NCI-H1092 (cell line): ENCODE measurements at places on chromosomes 5 and 9.

DNA sequence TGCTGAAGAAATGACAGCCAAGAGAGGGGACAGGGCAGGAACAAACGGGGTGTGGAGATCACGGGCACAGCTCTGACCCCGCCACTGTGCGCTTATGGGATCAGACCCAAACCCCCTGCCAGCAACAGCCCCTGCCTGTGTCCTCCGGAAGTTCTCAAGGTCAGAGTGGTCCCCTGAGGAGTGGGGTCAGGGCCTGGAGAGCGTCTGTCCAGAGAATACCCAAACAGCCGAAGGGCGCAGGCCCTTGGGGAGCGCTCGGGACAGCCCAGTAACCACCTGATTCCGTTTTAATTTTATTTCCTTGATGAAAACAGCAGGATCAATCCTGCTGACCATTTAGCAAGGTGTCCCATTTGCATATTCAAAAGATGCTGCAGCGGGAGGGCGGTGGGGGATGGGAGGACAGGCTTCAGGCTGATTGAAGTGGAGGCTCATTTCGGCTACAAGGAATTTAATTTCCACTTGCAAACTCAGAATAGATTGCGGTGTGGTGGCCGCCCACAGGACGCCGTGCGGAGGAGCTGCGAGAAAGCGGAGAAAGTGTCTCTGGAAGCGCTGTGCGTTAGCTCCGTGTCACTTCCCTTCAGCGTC lies 32.6 kb upstream of the TMEM250 start:
- no peak for DNase-seq

DNA sequence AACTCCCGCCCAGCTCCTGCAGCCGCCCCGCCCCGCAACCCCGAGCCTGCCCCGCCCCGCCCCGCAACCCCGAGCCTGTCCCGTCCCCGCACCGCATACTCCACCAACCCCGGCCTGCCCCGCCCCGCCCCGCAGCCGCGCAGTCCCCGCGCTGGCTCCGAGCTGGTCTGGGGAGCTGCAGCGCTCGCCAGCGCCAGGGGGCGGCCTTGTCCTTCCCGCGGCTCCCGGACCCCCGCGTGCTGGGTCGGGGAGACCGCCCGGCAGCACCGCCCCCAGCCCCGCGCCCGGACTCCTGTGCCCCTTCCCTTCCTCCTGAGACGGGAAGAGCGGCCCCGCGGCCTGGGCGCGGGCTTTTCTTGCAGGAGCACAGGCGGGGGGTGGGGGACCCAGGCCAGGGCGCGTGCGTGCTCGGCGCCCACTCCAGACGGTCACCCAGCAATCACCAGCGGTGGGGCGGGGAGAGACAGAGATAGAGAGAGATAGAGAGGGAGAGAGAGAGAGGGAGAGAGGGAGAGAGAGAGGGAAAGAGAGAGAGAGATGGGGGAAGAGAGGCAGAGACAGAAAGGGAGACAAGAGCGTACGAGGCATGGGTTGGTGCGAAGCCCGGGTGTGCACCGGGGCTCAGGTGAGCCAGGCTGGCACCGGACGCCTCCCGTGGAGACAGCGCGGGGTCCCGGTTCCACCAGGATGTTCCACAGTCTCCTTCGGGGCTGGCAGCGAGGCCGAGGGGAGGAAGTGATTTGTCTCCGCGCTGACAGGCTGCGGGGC lies 14.7 kb upstream of the TMEM250 start:
- peak; percentile 20 for DNase-seq

DNA sequence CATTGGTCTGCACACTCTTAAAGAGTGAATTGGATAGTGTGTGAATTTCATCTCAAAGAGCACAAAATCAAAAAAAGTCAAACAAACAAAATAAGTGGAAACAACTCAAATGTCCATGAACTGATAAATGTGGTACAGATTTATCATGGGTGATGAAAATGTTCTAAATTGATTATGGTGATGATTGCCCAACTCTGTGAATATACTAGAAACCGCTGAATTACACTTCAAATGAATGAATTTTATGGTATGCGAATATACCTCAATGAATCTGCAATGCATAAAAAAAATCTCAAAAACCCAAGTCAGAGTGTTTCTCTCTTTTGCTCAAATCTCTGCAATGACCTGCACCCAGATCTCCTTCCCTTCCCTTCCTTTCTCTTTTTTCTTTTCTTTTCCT lies 64.0 kb downstream of the PRRC1 start:
- DNase-seq, result no peak

DNA sequence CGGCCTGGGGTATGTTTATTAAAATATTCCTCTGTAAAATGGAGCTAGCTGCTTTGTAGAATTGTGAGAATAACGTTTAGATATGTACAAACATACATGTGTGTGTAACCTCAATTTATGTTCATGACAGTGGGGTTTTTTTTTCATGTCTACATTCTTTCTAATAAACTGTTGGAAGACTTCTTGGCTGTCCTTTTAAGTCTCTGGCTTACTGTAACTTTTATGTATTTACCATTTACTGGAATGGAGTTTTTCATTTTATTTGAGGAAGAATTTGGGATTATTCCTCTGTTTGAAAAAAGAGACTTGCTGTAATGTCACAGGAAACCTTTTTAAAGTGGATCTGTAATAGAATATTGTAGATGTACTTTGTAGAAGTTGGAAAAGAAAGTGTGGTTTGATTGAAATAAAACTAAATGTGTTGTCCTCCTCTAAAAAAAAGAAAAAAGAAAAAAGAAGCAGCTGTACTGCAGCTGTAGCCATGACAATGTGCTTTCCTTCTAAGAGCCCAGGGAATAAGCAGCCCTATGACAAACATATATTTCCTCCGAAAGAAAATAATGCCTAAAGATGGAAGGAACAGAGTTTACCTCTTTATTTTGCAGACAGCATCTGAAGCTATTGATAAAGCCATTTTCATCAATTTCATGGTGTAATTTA lies 71.2 kb upstream of the FREM1 start:
- DNase-seq, result no peak

- DNase-seq, result no peak
These were observed 220.7 kb upstream of the WWC1 start for GRCh38 chr5:168070761-168071160.

DNA sequence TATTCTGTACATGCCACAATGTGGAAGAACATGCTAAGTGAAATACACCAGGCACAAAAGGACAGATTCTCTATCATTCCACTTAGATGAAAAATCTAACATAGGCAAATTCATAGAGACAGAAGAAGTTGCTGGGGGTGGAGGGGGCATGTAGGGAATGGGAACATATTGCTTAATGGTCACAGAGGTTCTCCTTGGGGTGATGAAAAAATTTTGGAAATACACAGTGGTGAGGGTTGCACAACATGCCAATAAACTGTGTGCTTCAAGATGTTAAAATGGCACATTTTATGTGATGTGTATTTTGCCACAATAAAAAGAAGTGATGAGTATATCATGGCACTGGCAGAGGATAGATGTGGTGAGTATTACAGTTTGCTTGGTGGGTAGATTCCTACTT lies 111.9 kb downstream of the SUSD1 start:
- no peak for DNase-seq

- no peak for DNase-seq
These were observed 8.0 kb downstream of the NR5A1 start for GRCh38 chr9:124499216-124499615.

GRCh38 chr5:132180134-132180745 lies 47.4 kb downstream of the P4HA2 start:
- no peak for DNase-seq

- no peak for DNase-seq
These were observed 4.8 kb downstream of the PLK2 start for GRCh38 chr5:58455066-58455465.

- no peak for DNase-seq
These were observed 37.8 kb downstream of the BHMT start for GRCh38 chr5:79149433-79149832.

- DNase-seq, result no peak
These were observed 24.0 kb upstream of the OCLN start for GRCh38 chr5:69468631-69469030.

DNA sequence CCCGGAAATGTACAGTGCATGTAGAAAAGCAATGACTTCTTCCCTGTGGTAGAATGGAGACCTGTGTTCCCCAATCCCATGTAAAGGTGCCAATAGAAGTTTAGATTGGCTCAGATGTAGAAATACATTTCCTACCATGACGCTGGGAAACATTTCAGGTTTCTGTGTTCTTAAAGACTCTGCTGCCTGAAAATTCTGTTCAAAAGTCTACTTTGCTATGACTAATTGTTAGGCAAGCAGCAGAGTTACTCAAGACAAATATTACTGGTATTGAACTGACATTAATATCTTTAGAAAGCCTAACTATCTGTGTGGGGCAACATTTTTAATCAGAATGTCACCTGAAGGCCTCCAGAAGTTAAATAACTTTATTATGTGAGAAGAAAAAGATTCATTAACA lies 75.5 kb upstream of the ELL2 start:
- DNase-seq, result no peak

DNA sequence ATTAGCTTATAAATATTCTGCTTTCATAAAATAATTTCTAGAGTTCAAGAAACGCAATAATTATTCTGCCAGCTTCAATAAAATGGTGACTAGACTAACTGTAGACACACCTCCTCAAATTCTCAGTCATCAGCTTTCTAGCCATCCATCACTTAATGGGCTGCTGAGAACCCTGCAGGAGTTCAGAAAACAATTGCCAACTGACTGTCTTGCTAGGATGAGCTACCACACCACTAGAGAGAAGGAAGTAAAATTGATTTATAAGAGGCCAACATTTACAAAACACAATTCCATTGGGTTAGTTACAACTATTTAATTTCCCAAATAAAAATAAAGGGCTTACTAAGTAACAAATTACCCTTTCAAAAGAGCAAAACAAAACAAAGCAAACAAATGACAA lies 126.5 kb upstream of the PAPPA start:
- no peak for DNase-seq

- peak; percentile 72 for DNase-seq
These were observed at the start of gene SNX30 for GRCh38 chr9:112750016-112750763. Gene SNX30 (plus strand): TSS chr9:112750760. CDS start chr9:112751002, 242 bp downstream.

GRCh38 chr5:159835548-159835947 lies 80.7 kb upstream of the ADRA1B start:
- no peak for DNase-seq

DNA sequence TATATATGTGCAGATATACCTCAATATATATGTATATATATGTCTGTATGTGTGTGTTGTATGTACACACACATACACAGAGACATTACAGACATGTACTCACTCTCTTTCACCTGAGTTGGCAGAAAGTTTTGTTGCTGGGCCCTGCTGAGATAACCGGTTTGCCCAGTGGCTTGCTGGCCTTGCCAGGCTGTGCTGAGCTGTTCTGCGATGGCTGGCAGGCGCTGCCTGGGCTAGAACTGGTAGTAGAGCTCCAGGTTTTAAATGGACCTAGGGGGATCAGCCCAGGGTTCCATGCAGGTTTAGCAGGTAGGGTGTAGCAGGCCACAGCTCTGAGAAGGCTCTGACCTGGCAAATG lies 394.3 kb downstream of the GADD45G start:
- no peak for DNase-seq

DNA sequence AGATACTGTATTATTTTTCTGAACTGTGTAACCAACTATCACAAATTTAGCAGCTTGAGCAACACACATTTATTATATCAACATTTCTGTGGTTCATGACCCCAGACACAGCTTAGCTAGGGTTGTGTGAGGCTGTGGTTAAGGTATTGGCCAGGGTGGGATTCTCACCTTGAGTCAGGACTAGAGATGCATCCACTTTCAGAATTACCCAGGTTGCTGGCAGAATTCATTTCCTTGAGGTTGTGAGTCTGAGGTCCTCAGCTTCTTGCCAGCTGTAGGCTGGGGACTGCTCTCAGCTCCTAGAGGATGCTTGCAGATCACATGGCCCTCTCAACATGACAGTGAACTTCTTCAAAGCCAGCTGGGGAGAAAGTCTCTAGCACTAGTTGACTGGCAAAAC lies 122.5 kb upstream of the RASGRF2 start:
- no peak for DNase-seq

DNA sequence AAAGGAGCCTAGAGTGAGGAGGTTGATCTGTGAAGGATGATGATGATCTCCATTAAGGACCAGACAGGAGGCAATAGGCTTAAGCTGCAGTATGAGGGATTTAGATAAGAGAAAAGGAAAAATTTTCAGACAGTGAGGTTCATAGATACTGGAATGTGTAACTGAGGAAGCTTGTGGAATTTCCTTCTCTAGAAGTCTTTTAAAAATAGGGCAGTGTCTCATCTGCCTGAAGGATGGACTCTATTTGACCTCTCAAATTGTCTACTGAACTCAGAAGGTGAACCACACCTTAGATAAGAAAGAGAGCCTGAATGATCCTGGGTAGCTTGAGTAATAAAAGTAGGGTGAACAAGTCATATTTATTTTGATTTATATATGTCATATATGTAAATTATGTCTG lies 148.2 kb upstream of the CDKN2B start:
- no peak for DNase-seq

GRCh38 chr5:154465169-154465568 lies 12.9 kb downstream of the HAND1 start:
- DNase-seq, result no peak

DNA sequence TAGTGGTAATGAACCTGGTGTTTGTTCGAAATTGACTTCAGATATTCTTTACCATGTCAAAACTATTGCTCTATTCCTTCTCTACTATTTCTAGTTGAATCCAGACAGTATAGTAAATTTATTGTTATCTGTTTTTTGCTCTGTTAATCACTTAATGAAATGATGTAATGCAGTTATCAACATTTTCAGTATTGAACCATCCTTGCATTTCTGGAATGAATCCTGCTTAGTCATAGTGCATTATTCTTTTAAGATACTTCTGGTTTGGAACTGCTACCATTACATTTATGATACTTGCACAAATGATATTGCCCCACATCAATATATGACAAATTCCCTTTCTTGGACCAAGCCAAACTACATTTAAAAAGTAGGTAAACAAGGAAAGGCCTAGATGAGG lies 554.0 kb upstream of the KLF4 start:
- DNase-seq, result no peak

DNA sequence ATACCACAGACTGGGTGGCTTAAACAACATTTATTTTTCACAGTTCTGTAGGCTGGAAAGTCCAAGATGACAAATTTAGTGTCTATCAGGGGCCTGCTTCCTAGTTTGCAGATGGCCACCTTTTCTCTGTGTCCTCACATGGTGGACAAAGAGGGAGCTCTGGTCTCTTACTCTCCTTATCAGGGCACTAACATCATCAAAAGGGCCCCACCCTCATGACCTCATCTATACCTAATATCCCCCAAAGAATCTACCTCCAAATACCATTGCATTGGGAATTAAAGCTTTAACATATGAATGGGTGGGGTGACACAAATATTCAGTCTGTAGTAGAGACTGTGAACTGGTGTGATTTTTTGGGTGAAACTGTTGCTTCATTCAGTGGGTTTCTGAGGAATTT lies 78.1 kb downstream of the C7 start:
- no peak for DNase-seq

DNA sequence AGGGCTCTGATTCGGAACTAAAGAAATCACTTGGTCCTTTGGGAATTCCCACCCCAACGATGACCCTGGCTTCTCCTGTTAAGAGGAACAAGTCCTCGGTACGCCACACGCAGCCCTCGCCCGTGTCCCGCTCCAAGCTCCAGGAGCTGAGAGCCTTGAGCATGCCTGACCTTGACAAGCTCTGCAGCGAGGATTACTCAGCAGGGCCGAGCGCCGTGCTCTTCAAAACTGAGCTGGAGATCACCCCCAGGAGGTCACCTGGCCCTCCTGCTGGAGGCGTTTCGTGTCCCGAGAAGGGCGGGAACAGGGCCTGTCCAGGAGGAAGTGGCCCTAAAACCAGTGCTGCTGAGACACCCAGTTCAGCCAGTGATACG lies 83.4 kb downstream of the GOLPH3 start:
- no peak for DNase-seq

- peak; percentile 11 for DNase-seq
These were observed 479.5 kb downstream of the TAF11L14 start for GRCh38 chr5:18113721-18114120.

GRCh38 chr5:171480239-171480638 lies 60.8 kb downstream of the FGF18 start:
- DNase-seq, result no peak
